ENCODE measurements at places on chromosomes 3 and 15.

GRCh38 chr3:74121761-74122160, 492.7 kb downstream of the CNTN3 start:
- no peak for DNase-seq

- DNase-seq, result no peak
Measured at GRCh38 chr3:153250446-153250845, 88.4 kb downstream of the RAP2B start.

DNA sequence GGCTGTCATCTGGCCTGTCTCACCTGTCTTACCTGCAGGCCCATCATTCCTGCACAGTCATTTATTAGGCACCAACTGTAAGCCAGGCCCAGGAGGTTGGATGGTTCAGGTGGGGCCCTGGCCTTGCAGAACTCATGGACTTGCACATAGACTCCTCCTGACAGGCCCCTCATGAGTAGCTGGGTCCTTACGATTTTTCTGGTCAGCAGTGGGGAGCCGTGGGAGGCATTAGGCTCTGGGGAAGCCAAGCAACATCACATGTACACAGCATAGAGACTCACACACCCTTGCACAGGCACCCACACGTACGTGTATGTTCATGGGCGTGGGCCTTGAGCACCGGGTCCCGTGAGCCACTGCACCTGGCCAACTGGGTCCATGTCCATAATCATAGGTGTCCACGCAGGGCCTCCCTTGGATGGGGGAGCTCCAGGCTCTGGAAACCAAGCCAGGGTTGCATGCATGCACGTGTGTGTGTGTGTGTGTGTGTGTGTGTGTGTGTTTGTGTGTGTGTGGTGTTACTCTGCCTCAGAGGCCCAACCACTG, 20.3 kb downstream of the CISH start:
- no peak for DNase-seq

- no peak for DNase-seq
Measured at GRCh38 chr3:128334766-128335165, 131.9 kb downstream of the DNAJB8 start.

DNA sequence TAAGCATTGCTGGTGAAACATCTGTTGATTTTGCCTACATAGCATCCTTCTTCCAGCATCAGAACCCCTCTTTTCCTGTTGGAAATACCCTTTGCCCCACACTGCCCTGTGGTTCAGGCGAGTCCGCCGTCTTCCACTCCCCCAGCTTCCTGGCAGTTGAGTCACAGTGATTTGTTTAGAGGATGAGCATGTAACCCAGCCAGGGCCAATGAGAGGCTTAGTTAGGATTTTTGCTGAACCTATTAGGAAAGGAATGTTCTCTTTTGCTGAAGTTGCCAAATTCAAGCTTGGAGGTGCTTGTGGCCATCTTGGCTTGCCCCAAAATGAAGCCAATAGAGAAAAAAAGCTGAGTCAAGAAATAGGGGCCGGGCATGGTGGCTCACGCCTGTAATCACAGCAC, 19.0 kb upstream of the MEX3B start:
- no peak for DNase-seq

DNA sequence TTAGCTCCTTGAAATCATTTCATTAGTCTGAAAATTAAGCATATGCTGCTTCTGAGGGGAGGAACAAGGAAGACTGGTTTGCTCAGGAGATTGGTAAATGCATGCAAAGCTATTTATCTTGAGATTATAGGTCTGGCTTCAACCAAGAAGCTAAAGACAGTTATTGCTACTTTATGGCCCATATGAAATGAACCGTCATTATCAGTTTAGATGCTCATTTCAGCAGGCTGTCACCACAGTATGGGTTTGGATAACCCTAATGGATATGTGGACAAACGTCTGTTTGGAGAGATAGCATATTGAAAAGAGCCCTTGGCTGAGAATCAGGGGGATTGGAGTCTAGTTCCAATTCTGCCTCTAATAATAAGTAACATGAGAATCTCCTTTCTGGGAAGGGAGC, 922.6 kb downstream of the TUSC7 start:
- DNase-seq, result no peak

DNA sequence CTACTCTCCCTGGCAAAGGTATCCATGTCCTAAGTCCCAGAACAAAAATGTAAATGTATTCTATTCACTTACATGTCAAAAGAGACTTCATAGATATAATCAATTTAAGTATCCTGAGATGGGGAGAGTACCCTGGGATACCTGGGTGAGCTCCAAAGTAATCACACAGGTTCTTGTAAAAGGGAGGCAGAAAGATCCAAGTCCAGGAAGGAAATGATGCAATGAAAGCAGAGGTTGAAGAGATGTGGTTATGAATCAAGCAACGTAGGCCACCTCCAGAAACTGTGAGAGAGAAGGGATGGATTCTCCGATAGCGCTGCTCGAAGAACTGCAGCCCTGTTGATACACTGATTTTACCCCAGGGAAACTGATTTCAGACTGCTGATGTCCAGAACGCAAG, 93.9 kb upstream of the VGLL3 start:
- DNase-seq, result no peak

DNA sequence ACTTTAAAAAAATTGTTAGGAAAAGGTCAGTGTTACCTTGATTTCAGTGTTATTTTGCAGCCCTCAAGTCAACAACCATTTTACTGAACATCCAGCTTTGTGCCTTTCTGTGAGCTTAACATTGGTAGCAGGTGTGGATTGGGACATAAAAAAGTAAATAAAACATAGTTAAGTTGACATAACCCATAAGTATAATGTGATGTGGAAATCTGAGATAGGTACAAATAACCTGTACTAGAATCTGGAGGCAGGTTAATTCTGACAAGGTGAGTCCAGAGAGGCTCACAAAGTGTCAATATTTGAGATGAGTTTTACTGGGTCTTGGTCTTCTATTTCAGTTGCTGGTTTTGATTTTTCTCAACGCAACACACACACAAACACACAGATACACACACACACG, 151.3 kb downstream of the LPP start:
- no peak for DNase-seq

DNA sequence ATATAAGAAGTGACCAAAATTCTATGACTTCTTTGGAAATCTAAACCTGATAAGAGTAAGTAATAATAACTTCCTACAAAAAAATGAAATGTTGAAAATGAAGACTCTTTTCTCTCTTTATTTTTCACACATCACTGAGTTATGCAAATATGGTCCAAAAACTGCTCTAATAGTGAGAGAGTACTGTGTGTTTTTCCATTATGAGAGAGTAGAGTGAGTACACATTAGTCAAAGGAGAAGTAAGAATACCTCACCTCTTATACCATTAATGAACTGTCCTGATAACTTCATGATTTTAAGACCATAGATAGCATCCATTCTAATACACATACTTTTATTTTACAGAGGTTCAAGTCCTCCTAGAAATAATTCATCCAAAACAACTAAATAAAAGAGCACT, 1310.2 kb downstream of the SI start:
- no peak for DNase-seq

DNA sequence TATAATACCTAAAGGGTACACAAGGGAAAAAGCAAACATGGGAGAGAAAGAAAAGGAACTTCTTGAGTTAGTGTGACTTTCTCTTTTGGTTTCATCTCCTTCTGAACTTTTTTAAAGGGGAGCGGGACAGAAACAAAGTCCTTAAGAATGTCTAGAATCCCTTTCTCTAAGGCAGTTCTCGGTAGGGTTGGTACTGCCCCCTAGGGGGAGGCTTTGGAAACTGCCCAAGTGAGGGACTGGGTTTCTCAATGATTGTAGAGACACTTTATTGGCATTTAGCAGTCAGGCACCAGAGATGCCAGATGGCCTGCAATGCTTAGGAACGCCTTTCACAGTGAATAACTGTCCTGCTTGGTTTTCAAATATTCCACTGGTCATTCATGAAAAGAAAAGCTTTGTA, 172.7 kb downstream of the WDR72 start:
- DNase-seq, result peak; percentile 29

DNA sequence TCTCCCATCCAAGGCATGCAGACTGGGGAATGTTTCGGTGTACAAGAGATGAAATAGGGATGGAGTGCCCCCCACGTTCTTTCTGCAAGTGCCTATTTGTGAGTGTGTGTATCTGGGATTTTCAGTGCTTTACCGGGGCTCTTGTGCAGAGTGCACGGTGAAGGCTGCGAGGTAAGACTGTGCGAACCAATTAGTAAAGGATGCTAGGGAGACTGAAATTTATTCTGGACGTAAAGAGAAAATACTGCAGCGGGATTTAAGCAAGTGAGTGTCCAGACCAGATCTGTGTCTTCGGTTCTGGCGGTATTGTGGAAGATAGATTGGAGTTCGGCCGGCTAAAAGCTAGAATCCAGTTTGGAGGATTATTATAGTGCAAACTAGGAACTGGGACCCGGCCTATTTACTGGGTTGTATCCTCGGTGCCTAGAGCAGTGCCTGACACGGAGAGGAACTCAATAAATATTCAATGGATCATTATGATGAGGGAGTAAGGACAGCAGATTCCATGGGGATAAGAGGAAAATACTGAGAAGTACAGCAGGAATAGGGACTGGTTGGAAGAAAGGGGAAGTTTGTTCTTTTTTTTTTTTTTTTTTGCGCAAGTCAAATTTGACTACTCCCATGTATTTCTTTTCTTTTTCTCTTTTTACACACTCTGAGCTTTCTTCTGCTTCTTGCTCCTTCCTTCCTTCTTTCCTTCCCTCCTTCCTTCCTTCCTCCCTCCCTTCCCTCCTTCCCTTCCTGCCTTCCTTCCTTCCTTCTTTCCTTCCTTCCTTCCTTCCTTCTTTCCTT, 580 bp upstream of the MAGEF1 start:
- DNase-seq, result no peak

- DNase-seq, result no peak
Measured at GRCh38 chr3:45516829-45517228, 77.7 kb upstream of the LIMD1 start.

- no peak for DNase-seq
Measured at GRCh38 chr15:68635141-68635540, 56.3 kb downstream of the CORO2B start.

DNA sequence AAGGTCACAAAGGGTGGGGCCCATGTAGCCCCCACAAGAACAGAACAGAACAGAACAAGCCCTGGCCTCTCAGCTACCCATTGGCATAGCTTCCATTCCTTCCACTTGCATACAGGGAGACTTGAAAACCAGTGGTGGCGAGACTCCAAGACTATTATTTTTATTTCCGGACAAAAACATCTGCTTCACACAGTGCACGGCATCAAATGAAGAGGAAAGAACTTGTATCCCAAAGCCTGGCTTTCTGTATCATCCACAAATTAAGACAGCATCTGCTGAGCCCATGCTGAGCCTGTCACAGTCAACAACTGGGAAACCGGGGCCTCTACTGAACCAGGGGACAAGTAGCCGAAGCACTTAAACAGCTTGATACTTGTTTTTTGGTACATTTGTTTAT, 56.0 kb downstream of the CLEC3B start:
- DNase-seq, result peak; percentile 18

DNA sequence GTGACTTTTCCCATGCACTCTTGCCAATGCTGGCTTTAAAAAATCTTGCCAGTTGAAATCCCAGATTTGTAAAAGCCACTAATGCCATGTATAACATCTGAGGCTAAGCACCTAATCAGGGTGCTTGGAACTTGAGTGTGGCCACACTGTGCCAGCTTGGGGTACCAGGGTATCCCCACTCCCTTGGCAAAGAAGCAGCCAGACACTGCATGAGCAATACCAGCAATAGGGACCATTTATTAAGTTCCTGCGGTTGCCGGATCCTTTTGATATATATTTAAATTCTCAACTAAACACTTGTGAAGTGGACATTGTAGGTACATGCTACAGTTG, 2.2 kb upstream of the RHCG start:
- DNase-seq, result no peak

DNA sequence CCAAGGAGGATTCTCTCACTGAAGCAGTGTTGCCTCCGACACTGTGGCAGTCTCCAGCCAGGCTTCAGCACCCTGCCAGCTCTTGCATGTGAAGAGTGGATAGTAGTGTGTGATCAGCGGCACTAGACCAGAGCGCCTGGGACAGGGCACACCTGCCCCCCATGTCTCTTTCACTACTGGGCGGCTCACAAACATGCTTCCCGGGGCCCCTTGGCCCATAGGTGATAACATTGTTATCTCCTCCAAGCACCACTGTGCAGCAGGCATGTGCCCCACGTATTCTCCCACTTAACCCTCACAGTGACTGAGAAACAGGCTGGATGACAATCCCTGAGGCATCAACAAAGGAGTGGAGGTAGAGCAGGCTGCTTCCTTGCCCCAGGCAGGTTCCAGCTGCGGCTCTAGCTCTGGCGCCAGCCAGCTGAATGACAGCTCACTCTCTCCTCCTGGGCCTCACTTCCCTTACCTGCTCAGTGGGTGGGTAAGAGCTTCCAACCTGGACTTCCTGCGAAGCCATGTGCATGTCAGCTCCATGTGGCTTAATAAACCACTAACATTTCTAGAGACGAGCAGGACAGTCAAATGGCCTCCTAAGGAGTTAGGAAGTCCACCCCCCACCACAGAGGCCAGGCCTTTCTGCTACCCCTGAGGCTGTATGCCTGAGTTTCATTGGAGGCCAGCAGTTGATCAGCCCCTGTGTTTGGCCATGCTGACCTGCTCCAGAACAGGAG, 37.8 kb downstream of the KLF13 start:
- DNase-seq, result peak; percentile 47

DNA sequence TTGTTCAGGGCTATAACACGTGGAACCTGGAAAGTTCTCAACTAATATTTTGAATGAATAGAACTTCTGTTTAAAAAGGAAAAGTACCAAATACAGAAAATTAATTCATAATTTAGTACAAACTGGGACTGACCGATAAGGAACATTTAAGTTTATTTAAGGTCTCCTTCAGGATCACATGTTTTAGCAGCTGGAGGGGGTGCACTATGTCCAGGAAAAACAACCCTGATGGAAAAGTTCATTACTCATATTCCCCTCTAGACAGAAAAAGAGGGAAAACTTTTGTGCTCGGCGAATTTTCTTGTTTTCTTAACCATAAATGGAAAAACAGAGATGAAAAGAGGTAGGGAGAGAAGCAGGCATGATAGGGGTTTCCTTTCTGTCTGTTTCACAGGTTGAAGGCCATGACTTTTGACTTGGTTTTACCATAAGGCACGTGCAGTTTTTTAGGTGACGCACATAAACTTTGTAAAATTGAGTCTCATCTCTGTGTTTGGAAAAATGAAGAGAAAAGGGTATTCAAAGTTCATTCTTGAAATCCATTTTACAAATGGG, 26.5 kb downstream of the FRMD4B start:
- no peak for DNase-seq

- no peak for DNase-seq
Measured at GRCh38 chr3:18012436-18012835, 270.0 kb upstream of the TBC1D5 start.

GRCh38 chr3:1056744-1057143, 36.1 kb upstream of the CNTN6 start:
- DNase-seq, result no peak

- DNase-seq, result no peak
Measured at GRCh38 chr3:153767601-153768560, 353.3 kb upstream of the ARHGEF26 start.

- DNase-seq, result no peak
Measured at GRCh38 chr15:64287953-64288352, 68.0 kb downstream of the CSNK1G1 start.

DNA sequence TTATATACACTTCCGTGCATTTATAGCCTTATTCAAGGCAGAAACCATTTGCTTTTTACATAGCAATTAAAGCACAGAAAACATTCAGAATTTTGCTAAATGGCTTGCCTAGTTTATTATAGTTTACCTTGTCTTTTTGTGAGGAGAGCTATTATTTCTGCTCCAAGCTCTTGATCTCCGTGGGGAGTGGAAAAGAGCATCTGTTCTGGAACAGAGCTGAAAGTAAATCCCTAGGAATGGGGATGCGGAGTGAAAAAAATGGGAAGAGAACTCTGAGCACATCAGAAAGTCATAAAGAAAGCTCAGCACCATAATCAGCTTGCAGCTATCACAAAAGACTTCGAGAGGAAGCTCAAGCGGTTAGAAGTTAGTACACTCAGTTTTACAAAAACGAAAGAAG, 1006.7 kb downstream of the ROBO2 start:
- no peak for DNase-seq
